ENCODE measurements at places on chromosomes 13 and 19.

GRCh38 chr19:39816287-39817048 lies 17.5 kb downstream of the DYRK1B start:
- no peak for DNase-seq

GRCh38 chr13:99972190-99972731 lies 694 bp upstream of the ZIC5 start:
- DNase-seq = no peak

DNA sequence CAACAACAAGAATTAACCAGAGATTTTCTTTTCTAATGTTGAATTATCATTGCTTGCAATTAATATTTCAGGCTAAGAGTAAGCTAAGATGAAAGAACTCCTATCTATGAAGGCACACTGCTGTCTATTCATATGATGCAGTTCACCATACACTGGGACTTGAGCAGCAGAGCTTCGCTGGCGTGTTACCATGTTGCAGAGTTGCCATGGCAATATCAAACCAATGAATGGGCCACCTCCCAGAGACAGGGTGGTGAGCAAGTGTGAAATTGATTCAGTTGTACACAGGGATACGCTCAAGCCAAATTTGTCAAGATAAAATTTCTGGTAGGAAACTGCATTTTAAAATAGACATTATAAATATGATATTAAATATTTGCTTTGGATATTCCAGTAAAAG lies 69.3 kb upstream of the MYO16 start:
- no peak for DNase-seq

- DNase-seq = peak; percentile 46
Observed at GRCh38 chr13:98672947-98673613, 79.4 kb downstream of the SLC15A1 start.

GRCh38 chr19:53485046-53486004 lies 17.8 kb downstream of the ZNF813 start:
- DNase-seq = no peak

DNA sequence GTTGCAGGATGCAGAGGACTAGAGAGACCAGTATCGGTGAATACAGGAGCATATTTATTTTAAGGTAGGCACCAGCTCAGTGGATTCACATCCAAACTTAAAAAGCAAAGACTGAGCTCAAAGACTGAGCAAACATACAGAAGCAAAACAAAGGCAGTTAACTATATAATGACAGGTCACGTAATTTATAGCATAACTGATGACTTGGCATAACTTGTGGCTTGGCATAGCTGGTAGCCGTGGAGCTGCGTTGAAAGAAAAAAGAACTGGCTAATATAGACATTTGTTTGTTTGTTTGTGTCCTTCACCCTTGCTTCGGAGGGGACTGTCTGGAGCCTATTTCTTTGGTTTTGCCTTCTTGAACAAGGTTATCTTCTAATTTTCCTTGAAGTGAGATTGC lies 33.7 kb downstream of the ZNF493 start:
- no peak for DNase-seq

- no peak for DNase-seq
Observed at GRCh38 chr13:65830411-65831205, 1399.5 kb downstream of the PCDH9 start.

DNA sequence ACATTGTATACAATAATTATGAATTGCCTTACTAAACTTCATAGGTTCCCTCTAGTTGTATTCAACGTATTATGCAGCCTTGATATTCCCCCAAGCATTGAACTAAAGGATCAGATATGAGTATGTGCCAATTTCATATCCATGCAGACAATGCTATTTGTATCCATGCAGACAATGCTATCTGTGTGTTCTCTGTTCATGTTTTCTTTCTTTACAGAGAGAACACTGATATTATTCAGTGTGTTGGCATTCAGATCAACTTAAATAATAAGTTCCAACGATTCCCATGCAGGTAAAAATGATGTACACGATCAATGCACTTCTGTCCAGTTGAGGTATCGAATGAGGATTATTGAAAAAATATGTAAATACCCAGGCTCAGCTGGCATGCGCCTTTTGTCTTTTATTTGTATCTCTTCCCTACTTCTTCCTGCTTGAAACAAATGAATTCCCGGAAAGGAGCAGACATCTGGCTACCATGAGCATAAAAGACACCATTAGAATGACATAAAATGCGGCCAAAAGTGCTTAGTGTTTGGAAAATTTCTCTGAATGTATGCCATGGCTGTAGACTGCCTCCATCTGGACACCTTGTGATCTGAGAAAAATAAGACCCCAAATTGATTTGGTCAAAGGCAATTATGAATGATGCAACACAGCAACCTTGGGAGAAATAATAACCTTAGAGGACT lies 731.5 kb downstream of the SLITRK1 start:
- DNase-seq = no peak

DNA sequence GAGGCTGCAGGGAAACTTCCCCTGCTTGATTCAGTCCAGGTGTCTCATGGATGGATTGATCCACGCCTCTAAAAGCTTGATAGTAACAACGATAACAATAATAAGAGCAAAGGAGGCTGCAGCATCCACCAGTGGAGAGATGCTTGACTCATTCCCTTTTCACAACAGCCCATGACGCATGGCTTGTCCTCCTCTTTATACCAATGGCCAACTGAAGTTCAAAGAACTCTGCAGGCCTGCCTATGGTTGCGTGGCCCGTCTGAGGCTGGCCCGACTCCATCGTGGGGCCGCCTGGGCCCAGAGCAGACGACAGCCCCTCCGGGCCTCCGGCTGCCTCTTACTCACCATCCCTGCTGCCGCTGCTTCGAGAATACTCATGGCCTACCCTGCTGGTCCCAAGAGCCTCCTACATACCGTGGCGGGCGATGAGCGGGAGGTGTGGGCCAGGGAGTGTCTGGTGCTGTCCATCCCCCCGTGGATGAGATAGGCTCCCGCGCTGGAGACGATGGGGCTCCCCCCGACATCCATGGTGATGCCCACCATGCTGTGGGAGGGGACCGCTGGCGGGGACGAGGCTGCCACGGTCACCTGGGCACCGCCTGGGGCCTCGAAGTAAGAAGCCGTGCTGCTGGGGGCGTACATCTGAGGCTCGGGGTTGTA lies 61.8 kb upstream of the RANBP3 start:
- no peak for DNase-seq

- no peak for DNase-seq
Observed at GRCh38 chr19:56356944-56357343, 36.4 kb downstream of the ZNF582 start.

GRCh38 chr13:107441279-107441678 lies 774.1 kb downstream of the LIG4 start:
- no peak for DNase-seq

All from activated T-cell treated with anti-CD3 and anti-CD28 coated beads, Interleukin-2, amount 50 U/mL, for 4 hours (primary cell).